ENCODE measurements at places on chromosomes 16 and 17.

DNA sequence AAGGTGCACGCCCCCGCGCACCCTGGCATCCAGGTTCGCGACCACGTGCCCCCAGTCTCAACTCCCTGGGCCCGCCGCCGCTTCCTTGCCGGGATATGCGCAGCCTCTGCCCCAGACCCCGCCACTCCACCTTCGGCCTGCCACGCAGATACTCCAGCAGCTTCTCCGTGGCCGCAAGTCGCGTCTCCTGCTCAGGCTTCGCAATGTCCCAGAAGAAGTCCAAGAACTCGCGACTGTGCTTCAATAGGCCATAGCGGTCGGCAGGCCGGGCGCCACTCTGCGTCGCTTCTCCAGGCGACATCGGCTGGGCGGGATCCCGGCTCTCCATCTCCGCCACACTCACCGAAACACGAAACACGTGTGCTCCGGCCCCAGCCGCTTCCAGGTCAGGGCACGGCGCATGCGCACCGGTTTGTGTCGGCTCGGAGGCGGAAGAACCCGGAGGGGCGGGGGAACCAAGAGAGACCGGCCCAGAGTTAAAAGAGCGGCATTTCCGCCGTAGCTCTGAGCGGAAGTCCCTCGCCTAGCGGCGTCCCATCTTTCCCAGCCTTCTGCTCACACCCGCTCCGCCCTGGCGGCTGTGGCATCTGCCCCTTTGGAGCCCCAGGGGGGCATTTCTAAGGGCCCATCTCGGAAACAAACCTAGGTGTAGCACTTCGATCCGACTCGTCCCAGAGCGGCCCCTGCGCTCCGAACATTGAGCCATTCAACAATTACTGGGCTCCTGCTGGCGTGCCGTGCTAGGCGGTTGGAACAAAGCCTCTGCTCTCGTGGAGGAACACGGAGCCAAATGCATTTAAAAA, at the start of gene MYBBP1A:
MYBBP1A (minus strand) TSS at position 388 of the 803 bp plus-strand sequence; CDS start at position 328, 60 bp downstream.
- peak; percentile 93 for DNase-seq

DNA sequence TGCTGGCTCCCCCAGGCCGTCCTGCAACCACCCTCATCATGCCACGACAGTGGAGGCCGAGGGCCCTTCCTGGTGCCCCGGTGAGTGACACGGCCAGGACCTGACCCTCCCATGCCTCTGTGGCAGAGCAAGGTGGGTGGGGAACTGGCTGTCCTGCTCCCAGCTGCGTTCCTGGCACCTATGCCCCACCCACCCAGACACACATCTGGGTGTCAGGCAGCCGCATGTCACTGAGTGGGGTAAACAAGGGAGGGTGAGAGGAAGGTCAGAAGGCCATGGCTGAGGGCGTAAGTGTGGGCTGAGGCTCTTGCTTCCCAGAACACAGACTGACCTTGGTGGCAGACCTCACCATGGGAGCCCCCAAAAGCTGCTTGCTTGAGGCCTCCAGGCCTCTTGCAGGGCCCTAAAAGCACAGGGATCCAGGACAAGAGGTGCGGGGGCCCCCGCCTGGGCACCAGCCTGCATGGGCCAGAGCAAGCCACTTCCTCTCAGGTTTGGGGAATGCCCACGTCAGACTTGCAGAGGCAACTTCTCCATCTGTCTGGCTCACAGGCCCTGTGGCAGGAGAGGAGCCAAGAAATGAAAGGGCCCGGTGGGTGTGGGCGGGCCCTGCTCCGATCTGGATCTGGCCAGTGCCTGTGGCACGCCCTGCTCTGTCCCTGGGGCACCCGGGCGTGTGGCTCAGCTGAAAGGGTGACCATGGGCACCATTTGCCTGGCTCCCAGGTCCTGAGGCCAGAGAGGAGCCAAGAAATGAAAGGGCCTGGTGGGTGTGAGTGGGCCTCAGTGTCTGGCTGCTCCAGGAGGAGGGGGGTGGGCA, 3.9 kb upstream of the CCDC57 start:
- DNase-seq = no peak

- DNase-seq = no peak
Observed at GRCh38 chr16:2350500-2350899, 10.0 kb upstream of the ABCA3 start.

- DNase-seq = no peak
Observed at GRCh38 chr16:58842746-58843145, 108.6 kb upstream of the GOT2 start.

GRCh38 chr17:19306160-19307111, 56.1 kb downstream of the B9D1 start:
- no peak for DNase-seq

DNA sequence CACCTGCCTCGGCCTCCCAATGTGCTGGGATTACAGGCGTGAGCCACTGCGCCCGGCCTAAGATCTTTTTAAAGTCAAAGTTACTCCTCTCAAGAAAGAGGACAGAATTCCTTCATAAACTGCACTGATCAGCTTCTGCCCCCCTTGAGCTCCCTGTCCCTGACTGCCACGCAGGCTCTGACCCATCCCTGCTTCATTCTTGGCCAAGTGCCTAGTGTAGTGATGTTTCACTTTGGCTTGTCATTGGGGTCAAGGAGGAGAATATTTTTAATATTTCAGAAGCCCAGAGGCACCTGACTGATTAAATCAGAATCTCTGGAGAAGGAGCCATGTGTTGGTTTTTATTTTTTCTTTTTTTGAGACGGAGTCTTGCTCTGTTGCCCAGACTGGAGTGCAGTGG, 9.1 kb downstream of the MRM1 start:
- DNase-seq = no peak

DNA sequence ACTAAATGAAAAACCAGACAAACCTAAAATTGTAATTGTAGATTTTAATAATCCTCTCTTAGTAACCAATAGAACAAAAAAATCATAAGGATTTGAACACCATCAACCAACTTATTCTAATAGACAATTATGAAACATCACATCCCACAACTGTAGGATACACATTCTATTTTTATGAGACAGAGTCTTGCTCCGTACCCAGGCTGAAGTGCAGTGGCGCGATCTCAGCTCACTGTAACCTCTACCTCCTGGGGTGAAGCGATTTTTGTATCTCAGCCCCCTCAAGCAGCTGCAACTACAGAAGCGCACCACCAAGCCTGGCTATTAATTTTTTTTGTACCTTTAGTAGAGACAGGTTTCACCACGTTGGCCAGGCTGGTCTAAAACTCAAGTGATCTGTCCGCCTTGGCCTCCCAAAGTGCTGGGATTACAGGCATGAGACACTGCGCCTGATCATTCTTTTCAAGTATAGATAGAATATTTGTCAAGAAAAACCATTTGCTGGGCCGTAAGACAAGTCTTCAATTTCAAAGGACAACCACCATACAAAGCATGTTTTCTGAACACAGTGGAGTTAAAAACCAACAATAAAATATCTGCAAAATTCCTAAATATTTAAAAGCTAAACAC, 49.8 kb downstream of the CREBBP start:
- no peak for DNase-seq

DNA sequence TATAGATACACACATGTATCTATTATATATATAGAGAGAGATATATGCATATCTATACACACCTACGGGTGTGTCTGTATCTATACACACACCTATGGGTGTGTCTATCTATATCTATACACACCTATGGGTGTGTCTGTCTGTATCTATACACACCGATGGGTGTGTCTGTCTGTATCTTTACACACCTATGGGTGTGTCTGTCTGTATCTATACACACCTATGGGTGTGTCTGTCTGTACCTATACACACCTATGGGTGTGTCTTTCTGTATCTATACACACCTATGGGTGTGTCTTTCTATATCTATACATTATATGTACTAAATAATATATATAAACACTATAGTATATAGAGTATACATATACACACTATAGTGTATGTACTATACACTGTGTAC, 738.5 kb downstream of the MAF start:
- DNase-seq = no peak

- no peak for DNase-seq
Observed at GRCh38 chr17:57962279-57963148, 7.3 kb upstream of the CUEDC1 start.

DNA sequence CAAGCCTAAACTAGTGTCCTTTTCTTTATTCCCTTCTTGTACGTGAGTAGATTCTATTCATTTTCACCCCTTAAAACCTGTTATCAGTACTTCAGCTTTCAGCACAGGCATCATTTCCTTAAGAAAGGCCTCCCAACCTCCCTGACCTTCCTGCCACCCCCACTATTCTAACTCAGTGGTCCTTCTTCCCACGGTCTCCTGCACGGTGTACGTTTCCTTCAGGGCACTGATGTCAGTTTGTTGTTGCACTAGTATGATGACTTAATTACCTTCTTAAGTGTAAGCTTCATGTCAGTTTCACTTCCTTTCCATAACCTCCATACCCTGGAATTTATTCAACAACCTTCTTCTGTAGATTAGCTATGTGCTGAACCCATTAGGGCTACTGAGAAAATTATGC, 484.2 kb downstream of the HS3ST4 start:
- DNase-seq = no peak

- no peak for DNase-seq
Observed at GRCh38 chr16:3486506-3487215, 8.6 kb downstream of the C16orf90 start.

DNA sequence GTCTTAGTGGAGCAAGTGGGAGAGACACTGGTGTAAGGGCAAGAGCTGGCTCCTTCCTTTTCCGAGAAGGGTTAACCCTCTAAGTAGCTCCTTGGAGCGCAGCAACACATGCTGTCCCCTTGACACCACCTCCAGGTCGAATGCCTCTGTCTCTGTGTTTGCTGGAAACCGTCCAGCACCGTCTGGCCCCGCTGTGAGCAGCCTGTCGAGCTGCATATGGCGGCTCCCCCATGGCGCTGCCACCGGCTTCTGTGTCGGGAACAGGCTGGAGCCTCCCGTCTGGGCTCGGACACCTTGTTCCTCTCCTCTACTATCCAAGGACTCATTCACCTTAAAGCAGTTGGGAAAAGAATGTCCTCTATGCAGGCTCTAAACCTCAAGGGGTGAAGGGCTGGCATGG, 28.9 kb upstream of the WSCD1 start:
- no peak for DNase-seq

GRCh38 chr17:57938061-57938502, 17.1 kb downstream of the CUEDC1 start:
- DNase-seq = no peak

DNA sequence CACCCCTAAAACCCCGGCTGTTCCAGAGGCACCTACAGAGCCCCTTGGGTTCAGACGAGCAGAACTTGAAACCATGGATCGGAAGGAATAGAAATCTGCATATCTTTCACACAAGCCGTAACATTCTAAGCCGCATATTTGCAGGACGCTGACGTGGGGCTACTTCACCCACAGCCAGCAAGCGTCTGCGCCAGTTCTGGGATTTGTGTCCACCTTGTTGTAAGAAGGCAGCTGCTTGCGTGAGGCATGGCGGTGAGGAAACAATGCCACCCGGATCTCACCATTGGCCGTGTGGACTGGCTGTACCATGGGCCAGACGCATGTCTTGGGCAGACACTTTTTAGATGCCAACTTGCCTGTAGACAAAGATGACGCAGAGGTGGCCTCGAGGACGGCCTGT, 34.5 kb downstream of the TNFRSF13B start:
- no peak for DNase-seq

DNA sequence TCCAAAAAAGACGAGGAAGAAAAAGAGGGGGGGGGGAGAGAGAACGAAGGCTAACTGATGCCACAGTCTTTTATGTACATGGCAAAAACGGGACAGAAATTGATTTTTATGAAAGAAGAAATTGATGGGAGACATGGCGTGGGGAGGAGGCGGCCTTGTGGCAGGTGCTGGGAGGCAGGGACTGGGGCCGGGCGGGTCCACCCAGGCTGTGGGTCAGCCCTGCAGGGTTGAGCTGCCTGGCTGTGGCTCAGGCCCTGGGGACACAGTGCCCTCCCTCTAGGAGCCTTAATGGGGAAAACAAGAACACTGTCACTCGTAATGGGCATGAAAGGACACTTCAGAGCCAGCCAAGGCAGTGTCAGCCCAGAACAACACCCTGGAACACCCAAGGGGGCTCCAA, 34.8 kb downstream of the SNX20 start:
- DNase-seq = no peak

GRCh38 chr16:57096192-57096591, 3.8 kb downstream of the CPNE2 start:
- no peak for DNase-seq

DNA sequence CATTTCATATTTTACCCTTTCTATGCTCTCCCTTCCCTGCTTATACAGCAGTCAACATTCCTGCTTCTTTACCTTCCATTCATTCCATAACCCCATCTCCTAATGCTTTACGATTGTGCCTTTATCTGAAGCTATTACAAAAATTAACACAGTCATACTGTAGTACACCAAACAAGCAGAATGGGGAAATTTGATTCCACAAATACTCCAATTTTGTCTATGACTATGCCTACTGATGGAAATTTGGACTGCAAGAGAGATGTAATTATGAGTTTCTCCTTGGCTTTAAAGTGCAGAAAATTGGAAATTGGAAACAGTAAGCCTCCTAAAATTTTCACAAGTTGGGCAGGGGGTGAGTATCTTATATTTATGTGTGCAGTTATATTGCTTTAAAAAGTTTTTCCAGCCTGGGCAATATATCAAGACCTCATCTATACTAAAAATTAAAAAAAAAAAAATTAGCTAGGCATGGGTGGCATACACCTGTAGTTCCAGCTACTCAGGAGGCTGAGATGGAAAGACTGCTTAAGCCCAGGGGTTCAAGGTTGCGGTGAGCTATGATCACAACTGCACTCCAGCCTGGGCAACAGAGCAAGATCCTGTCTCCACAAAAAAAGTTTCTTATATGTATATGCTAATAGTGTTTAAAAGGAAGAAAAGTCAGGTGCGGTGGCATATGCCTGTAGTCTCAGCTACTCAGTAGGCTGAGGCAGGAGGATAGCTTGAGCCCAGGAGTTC, 3.0 kb downstream of the APPBP2 start:
- no peak for DNase-seq

- DNase-seq = no peak
Observed at GRCh38 chr17:47686664-47687327, 7.2 kb upstream of the TBKBP1 start.

GRCh38 chr17:55806745-55807495, 56.1 kb downstream of the PCTP start:
- no peak for DNase-seq

DNA sequence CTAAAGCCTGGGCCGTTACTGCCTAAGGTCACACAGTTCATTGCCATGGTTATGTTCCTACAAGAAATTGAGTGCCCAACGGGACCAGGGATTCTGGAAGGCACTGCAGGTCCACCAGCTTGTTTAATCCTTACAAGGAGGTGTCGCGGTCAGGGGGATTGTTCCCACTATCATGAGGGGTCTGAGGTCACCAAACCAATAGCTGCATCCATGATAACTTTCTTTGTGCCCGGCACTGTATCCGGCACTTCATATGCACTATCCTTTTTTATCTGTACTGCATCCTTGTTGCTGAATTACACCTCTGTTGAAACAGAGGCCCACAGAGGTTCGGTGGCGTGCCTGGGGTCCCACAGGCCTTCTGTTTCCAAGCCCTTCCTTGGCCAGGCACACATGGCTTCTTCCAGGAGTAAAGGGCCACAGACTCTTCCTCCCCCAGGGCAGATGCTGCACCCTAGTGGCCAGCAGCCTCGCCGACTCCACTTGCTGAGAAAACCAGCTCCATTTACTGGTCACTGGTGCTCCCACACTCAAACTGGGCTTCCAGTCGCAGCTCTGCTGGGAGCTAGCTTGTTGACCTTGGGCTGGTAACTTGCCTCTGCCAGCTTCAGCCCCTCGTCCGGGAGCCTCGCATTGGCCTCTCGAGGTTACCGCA, 82.0 kb upstream of the PLCG2 start:
- DNase-seq = no peak

- no peak for DNase-seq
Observed at GRCh38 chr16:75566758-75567255, 628 bp downstream of the GABARAPL2 start.

- DNase-seq = no peak
Observed at GRCh38 chr16:23222929-23223328, 40.4 kb downstream of the SCNN1G start.

Data from right renal cortex interstitium (tissue), 3 donors.